Amniotic stem cell (primary cell): ENCODE measurements at places on chromosomes 7 and 10.
A peak's percentile ranks its signal among the peaks of the same experiment; 100 is the strongest.

DNA sequence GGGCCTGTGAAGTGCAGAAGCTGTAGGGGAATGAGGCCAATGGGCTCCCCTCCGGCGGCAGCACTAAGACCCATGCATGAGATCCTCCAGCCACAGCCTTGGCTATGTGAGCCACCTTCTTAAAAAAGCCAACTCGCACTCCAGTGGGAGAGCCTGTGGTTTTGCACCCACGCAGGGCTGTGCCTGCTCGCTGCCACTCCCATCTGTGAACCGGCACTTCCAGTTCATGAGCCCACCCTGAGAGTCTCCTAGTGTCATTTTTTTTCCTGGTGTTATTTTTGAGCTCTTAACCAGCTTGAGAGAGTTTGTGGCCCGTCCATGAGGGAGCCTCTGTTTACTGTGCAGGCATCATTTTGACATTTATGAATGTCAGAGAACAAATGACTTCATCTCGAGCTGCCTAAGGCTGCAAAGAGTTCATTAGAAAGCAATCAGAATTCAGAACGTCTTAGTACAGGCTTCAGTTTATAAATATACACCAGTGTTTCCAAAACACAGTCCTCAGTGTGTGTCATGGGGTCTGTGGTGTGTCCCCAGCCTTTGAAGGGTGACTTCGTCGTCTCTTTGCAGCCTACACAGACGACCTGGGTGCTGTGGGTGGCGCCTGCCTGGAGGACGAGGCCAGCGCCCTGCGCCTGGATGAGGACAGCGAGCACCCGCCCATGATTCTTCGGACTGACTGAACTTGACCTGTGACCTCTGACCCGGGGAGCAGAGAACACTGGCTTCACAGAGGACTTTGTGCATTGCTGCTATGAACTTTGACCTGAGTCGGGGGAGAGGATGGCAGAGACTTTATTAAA, 40.4 kb downstream of the WIPI2 start:
- no peak for DNase-seq

- no peak for DNase-seq
These were observed 210.8 kb upstream of the PFKP start for GRCh38 chr10:2856598-2856997.

DNA sequence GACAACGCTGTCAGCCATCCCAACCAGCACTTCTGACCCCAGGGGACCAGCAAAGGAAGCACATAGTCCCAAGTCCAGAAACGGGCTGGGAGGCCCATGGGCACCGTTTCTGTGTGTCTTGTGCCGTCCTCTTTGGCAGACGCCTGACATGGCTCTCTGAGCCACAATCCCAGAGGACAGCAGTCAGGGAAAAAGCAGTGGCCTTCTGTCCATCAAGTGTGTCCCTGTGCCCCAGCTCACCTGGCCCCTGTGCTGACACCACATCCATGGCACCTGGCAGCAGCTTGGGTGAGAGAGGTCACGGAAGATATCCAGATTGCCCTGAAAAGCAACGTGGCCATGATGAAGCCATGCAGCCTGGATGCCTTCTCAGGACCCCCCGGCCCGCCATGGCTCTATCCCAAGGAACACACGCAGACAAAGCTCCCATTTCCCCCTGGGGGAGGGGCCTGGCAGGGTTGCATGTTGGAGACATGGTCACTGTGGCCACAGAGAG, 38.1 kb upstream of the ANTXRL start:
- DNase-seq: no peak

- DNase-seq: no peak
These were observed 138.3 kb downstream of the JCAD start for GRCh38 chr10:29921071-29921446.

- DNase-seq: no peak
These were observed 401.9 kb upstream of the PHF14 start for GRCh38 chr7:10571759-10572158.

- DNase-seq: no peak
These were observed 193.5 kb upstream of the PITRM1 start for GRCh38 chr10:3366043-3366442.

DNA sequence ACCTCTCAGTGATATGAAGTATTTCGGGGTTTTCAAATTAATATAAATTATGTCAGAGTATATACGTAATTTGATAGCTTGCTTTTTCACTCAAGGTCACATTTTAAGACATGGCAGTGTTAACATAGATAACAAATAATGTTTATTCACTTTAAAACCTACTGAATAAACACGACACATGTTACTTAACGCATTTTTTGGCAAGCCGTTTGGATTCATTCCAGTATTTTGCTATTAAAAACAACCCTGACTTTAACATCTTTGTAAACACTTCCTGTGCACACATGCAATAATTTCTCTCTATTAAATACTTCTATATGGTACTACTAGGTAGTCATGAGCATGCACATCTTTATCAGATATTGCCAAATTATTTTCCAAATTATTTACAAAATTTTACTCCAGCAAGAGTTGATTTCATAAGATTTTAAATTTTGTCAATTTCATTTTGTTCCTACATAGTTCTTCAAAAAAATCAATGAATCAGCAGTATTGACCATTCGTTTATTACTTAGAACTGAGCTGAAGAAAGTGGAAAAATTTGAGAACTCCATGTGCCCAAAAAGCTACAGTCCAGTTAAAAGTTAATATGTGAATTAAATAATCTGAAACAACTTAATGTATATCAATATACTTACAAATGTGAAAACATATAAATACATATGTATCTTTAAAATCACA, 26.8 kb upstream of the THSD7A start:
- DNase-seq: no peak

- no peak for DNase-seq
These were observed 46.1 kb upstream of the FMC1 start for GRCh38 chr7:139294951-139295575.

DNA sequence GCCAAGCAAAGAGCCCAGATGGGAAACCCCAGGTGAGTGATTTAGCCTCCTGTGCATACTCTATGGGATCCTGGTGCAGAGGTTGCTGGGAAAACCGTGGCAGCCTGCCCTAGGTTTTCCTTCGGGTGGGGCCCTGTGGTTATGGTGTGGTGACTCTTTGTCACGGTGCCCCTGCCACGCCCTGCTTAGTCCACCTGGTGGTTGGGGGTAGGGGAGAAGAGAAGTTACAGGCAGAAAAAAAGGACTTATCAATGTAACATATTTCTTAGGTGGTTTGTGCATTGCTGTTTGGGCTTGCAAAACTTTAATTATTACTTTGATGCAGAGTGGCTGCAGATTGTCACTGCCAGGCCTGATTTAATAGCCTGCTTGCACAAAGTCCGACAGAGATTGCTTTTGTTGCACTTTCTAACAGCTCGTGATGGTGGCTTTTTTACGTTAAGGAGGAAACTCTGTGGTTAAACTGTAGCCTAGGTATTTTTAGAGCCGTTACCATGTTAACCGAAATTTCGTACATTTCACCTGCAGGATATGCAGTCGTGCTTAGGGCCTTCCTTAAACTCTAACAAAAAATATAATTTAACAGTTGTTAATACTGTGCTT, 197.4 kb downstream of the RNLS start:
- no peak for DNase-seq

- no peak for DNase-seq
These were observed 20.6 kb upstream of the PDCD4 start for GRCh38 chr10:110851020-110851612.

DNA sequence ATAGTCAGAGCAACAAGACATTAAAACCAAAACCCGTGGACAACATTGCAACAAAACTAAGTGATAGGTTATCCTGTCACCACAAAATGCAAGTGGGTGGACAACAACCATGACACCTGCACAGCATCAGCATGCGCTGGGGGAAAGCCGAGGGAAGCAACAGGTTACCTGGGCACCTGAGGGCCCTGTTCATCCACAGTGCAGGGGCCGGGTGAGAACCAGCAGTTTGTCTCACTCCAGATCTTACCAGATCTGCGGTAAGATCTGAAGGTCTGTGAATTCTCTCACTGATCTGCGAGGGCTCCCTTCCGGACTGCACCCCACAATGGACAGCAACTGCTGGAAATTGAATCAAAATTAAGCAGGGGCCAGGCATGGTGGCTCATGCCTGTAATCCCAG, 30.5 kb upstream of the GRID1 start:
- DNase-seq: no peak

DNA sequence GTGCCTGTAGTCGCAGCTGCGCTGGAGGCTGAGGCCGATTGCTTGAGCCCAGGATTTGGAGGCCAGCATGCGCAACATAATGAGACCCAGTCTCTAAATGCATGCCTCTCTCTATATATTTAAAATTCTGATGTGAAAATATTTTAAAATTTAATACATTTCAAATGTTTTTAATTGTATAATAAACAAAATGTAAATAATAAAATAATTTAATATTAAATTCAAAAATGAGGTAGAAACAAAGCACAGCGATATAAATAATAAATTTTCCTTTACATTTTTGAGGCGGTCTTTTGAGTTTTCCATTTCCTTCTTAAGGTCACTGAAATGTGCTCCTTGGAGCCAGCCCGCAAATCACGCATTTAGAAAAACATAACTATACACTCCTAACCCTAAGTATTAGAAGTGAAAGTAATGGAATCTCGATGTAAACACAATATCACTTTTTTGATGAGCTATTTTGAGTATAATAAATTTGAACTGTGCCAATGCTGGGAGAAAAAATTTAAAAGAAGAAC, 523 bp upstream of the CDK1 start:
- DNase-seq: no peak

DNA sequence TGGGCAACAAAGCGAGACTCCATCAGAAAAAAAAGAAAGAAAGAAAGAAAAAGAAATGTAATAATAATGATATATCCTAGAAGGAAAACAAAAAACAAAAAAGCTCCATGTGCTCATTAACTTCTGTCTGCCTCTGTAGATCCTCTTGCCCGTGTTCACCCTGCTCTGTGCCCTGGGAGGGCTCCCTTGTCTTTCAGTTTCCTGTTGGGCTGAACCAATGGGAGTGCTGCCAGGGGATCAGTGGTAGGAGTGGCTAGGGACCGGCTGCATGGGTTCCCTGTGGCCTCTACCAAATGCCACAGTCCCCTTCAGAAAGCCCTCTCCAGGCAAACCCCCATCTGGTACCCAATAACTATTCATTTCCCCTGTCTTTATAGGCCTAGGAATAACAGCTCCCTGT, 51.8 kb upstream of the PARD3 start:
- no peak for DNase-seq

- no peak for DNase-seq
These were observed 26.1 kb upstream of the CHCHD3 start for GRCh38 chr7:133108023-133108422.

GRCh38 chr10:71653044-71653443, 66.5 kb downstream of the C10orf105 start:
- DNase-seq: no peak

- no peak for DNase-seq
These were observed 88.2 kb upstream of the SH2B2 start for GRCh38 chr7:102198417-102198956.

GRCh38 chr7:106329971-106330733, 45.4 kb upstream of the NAMPT start:
- DNase-seq: peak; percentile 33

DNA sequence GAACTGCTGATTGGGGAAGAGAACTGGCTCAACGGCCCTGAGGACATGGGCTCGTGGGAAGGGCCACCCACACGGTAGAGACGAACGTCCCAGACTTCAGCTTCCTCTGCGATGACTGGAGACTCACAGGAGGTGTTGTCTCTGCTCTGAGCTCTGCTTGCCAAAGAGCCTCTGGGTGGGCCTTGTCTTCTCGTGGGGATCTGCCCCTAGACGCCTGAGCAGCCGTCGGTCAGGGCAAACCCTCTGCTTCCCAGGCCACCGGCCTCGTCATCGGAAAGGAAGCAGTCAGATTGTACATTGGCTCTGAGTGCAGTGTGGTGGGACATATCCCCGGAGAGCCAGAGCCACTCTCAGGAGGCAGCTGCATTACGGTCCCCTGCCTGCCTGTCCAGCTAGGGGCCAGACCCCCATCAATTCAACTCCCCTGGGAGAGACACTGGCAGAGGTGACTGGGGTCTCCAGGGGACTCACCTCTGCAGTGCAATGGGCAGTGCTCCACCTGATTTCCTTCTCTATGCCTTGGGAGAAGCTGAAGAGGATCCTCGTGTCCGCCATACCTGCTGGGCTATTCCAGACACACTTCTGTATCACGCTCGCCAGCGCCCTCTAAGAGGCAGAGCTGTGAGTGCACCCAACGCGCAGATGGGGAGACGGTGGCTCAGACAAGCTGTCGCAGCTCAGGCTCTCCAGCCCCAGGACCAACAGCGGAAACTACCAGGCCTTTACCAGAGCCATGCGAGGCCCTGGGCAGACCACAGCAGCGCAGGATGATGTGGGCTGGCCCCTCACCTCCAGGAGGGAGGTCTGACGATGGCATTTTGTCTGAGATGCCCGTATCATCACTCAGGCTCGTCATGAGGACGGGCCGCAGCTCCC, 227.4 kb downstream of the TCERG1L start:
- DNase-seq: no peak

DNA sequence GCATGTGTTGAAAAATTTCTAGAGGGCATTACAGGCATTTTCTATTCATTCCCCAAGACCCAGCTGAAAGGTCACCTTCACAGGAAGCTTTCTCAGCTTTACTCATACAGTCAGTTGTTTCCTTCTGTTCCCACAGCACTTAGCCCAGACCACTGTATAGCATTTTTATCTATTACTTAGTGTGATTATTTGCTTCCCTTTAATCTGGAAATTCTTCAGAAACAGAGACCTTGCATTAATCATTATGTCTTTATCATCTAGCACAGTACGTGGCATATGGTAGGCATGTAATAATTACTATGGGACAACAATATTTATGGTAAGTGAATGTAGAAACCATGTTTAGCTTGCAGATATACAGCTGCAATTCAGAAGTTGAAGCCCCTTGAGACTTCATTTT, 38.2 kb upstream of the CDK6 start:
- DNase-seq: no peak
